ENCODE measurements at places on chromosomes 3 and 15.
A peak's percentile ranks its signal among the peaks of the same experiment; 100 is the strongest.

DNA sequence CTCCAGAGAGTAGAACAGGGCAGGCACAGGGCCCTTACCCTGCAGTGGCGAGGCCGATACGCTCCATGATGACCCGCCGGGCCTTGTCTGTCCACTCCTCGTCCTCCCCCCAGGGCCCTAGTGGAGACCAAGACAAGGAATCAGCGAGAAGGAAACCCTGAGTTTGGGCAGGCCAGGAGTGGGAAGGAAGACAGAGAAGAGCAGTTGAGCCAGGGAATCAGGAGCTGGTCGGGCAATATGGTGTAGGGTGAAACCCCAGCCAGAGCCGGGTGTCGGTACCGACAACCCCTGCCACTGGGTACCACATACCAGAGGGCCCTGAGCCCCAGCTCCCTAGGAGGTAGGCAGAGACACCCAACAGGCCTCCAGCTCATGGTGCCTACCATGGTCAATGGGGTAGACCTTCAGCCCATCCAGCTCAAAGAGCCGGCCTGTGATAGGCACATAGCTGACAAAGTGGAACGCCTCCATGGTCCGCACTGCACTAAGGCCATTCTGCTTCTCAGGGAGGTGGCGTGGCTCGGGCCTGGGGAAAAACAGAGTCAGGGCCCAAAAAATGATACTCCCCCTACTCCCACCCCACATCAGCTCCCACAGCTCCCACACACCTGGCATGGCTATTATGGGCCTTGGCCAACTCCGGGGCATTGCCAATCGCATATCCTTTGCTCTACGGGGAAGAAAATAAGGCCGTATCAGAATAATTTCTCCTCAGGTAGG is 38.0 kb downstream of the SEMA3G start:
- DNase-seq, result no peak

- no peak for DNase-seq
Observed at GRCh38 chr3:42725454-42725853, 22.9 kb upstream of the HHATL start.

DNA sequence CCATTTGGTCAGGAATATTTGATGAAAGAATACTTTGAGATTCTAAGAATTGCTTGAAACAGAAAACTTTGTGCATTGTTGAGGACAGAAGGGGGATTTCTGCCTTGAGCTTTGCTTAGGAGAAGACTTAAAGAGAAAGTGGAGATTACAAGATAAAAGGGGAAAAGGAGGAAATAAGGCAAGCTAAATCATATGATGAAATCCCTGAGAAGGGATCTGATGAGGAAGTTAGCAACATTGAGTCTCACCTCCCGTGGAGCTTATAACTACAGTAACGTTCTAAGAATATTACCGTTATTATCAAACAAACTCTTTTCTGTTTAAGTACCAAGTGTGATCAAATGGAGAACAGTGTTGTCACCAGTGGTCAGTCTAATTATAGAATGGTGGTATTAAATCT is 414.7 kb upstream of the NAALADL2 start:
- DNase-seq, result no peak

GRCh38 chr15:31216215-31216911 is 110.3 kb upstream of the KLF13 start:
- peak; percentile 81 for DNase-seq

- DNase-seq, result no peak
Observed at GRCh38 chr15:92645051-92645631, 10.4 kb downstream of the FAM174B start.

- DNase-seq, result peak; percentile 35
Observed at GRCh38 chr3:194985031-194985578, 285.9 kb downstream of the XXYLT1 start.

GRCh38 chr15:78225783-78226541 is 8.4 kb downstream of the ACSBG1 start:
- no peak for DNase-seq

GRCh38 chr3:37467761-37468160 is 293.4 kb upstream of the LRRFIP2 start:
- no peak for DNase-seq

GRCh38 chr15:86744198-86744780 is 664.6 kb downstream of the AGBL1 start:
- peak; percentile 40 for DNase-seq

DNA sequence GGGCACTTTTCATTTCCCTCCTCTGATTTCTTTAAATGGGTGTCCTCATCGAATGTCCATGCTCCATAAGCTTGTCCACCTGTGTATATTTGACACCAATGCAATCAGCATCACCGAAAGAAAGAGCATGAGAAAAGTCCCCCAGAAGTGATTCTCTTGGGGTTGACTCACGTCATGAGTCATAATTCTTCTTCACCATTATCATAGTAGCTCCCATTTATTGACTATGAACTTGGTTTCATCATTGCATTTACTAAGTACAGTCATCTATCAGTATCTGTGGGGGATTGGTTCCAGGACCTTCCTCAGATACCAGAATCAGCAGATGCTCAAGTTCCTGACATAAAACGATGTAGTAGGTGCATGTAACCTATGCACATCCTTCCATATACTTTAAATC is 372.5 kb upstream of the CFAP20DC start:
- no peak for DNase-seq

- peak; percentile 87 for DNase-seq
Observed at GRCh38 chr3:127426444-127427153, 138.8 kb upstream of the PRR20G start.

DNA sequence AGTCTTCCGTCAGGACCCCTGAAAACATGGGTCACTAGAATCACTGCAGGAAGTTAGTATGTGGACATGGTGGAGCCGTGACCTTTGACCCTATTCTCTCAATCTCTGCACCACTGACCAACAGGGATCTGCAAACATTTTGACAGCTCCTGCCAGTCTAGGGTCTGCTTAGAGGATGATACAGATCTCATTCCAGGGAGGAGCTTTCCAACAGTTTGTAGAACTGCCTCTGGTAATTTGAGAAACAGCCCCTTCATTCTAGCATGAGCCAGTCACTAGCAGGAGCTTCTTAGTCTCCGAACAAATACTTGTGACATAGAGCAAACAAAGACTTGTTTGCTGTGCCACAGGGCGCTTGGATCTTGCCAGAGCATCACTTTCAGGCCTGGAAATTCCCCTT is 270.3 kb upstream of the CFAP20DC start:
- DNase-seq, result no peak

GRCh38 chr3:71011565-71012287 is 571.8 kb downstream of the FOXP1 start:
- no peak for DNase-seq

- no peak for DNase-seq
Observed at GRCh38 chr15:68794863-68795262, 25.8 kb downstream of the ANP32A start.

DNA sequence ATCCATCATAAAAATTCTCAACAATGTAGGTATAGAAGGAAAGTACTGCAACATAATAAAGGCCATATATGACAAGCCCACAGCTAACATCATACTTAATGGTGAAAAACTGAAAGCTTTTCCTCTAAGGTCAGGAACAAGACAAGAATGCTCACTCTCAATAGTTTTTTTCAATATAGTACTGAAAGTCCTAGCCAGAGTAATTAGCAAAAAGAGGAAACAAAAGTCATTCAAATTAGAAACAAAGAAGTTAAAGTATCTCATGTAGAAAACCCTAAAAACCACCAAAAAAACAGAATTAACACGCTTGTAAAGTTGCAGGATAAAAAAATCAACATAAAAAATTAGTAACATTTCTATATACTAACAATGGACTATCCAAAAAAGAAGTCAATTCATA is 61.8 kb downstream of the MYH15 start:
- no peak for DNase-seq

DNA sequence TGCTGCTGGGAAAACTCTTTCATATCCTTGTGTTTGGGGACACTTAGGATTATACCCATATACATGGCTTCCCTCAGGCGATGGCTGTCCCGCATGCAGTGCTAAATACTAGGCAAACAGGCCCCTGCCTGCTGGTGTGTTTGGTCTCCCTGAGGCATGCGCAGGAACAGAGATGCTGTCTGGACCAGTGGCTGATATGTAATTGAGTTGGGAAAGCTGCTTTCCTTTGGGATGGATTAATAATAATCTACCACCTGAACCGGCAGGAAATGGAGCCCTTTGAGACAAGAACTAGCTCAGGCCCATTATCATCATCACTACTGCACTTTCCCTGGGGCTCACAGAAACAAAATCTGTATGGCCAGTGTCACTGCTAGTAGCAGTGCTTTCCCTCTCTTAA is 18.0 kb downstream of the ZDHHC3 start:
- no peak for DNase-seq

- no peak for DNase-seq
Observed at GRCh38 chr3:156561533-156561932, 6.6 kb upstream of the SSR3 start.

DNA sequence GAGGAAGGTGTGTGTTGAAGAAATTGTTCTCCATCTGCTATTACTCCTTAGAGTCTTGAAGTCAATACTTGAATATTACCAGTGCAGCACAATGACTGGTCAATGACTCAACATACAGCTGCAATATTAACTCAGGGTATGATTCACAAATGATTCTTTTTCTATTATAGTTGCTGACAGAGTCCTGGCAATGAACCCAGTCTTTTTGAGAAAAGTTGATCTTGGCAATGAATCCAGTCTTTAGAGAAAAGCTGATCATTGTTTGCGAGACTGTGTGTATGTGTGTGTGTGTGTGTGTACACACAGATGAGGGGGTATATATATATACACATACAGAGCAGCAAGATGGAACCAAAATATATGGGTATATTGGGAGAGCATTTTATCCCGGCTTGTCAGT is 315.1 kb downstream of the ZNF385D start:
- no peak for DNase-seq

GRCh38 chr3:124217542-124217941 is 225.6 kb upstream of the ROPN1 start:
- DNase-seq, result peak; percentile 16

- no peak for DNase-seq
Observed at GRCh38 chr3:179840985-179841384, 188.1 kb downstream of the USP13 start.

- DNase-seq, result no peak
Observed at GRCh38 chr3:185332026-185332735, 30.8 kb upstream of the MAP3K13 start.

DNA sequence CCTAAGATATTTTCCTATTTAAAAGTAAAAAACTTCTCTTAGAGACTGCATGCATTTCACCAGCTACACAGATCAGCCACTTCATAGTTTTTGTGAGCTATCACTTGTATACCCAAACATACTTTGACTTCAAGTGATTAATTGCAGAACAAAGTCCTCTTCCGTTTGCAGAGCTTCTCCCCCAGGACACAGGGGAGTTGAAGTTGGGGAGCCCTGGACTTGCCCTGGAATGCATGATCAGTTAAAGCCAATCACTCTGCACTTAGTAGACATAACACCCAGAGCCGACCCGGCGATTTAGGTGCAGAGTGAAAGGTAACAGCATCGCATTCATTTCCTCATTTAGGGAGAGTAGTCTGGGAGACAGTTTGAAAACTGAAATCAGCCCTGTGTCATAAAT is 70.1 kb downstream of the GREM1 start:
- DNase-seq, result no peak

DNA sequence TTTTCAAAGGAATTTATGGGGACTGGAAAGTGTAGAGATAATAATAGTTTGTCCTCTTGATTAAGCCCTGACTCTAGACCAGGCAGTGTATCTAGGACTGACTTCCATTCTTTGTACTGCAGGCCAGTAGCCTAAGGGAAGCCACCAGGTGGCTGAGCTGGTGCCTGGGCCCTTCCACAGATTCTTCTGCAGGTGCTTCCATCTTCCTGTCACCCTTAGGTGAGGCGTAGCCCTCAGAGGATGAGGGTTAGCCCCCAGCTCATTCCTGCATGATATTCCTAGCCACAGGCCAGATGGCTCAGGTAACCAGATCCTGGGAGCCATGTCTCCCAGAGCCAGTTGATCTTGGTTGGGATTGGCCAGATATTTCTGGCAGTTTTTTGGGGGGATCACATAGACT is 169.0 kb upstream of the IL12A start:
- no peak for DNase-seq

DNA sequence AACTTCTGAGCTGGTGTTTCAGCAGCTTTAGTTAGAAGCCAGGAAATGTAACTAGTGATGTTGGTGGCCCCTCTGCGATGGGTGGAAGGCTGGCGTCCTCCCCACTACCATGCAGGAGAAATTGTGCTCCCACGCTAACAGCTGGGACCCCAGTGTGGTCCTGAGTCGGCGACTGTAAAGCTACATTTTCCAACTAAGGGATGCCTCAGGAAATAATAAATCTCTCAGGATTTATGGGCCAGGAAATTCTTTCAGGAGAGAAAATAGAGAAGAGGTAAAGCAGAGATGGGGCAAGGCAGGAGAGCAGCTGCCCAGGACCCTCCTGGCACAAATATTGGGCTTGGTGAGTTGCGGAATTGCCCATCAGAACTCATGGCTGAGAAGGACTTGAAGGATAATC is 186.9 kb downstream of the OPA1 start:
- DNase-seq, result no peak

DNA sequence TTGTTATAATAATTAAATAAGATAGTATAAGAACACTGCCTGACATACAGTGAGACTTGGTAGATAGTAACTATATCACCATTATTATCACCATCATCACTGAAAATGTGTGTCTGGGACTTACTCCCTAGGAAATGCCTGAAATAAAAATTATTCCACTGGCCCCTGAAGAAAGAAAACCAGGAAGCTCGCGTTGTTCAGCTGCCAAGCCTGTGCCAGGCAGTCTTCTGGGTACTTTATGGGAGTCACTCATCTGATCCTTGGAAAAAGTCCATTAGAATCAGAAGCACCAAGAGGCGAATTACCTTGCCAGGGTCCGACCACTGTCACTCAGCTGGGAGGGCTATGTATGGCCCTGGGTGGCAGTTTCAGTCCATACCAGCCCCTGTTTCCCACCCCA is 220.3 kb upstream of the TPM1 start:
- no peak for DNase-seq

GRCh38 chr3:61186030-61186429 is 65.2 kb downstream of the FHIT start:
- no peak for DNase-seq

GRCh38 chr15:40081691-40082194 is 26.9 kb downstream of the BMF start:
- peak; percentile 82 for DNase-seq

- DNase-seq, result no peak
Observed at GRCh38 chr15:42201801-42202200, 6.3 kb downstream of the VPS39 start.

Data from brain (organoid and tissue), 16 donors.